SJSA1 (cell line): ENCODE measurements at places on chromosomes 3 and 15.

- no peak for DNase-seq
Observed at GRCh38 chr3:20055842-20056241, 15.6 kb downstream of the KAT2B start.

DNA sequence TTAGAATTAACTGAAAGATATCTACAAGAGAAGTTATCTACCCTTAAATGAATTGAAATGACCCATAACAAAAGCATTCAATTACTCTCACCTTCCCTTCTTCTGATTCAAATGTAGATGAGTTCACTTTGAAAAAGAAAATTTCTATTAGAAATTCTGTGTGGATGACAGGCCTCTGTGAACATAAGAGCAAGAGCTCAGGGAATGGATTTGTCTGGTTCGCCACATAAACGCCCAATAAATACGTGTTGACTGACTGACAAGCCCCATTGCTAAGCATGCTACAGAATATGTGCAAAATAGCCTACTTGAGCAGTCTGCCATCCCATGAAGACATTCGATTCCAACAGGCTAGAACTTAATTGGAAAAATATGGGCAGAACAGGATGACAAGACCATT, 315.9 kb downstream of the MECOM start:
- DNase-seq: no peak

GRCh38 chr3:55244247-55244646, 242.9 kb downstream of the WNT5A start:
- no peak for DNase-seq

GRCh38 chr3:4021162-4021561, 221.9 kb downstream of the LRRN1 start:
- no peak for DNase-seq

DNA sequence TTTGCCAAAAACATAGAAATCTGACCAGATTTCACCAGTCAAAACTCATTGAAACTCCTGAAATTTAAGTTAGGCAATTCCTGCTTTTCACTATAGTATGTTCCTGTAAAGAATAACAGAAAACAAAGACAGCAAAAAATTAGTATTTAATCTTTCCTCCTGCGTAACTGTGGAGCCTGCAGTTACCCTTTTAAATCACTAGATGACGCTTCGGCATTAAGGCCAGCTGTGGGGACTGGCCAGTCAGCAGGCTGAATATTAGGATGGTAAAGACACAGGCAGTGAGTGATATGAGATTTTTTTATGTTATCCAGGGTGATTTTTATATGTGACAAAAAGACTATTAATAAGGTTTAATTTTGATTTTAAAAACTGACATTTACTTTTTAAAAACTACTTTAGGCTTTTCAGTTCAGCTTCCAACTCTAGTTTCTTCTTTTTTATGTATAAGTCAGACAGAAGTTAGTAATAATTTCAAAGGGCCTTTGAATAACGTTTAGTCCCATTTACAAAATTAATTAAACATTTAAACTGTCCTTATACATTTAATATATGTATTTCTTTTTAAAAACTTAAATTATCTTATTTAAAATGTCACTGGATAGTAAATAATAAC, 165.1 kb downstream of the PPM1L start:
- peak; percentile 17 for DNase-seq

DNA sequence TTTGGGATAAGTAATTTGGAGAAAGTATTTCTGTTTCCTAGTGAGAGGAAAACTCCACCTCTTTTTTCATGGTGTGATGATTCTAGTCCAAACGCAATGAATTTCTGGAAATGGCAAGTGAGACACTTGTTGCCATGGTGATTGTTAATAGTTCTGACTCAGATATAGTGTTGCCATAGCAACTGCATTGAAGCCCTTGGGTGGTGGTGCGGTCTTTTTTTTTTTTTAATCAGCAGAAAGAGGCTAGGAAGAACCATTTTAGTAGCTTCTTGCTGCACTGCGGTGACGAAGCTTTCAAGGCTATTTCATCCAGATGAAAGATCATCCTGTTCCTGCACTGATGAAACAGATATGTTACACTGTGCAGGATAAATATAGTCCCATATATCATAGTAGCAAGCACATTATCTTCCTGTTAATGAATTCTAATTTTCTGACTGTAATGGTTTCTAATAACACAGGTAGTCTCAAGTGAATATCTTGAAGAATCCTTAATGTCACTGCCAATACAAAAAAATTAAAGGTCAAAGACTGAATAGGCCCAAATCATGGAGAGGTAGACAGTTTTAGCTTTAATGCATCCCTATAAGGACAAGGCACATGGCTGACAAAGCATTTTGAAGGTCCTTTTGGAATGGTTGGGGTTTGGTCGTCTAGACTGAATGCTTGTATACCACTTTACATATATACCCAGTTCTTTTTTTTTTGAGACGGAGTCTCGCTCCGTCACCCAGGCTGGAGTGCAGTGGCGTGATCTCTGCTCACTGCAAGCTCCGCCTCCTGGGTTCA, 125.1 kb upstream of the ZBTB20 start:
- DNase-seq: no peak

- no peak for DNase-seq
Observed at GRCh38 chr15:69789648-69790393, 307.9 kb downstream of the TLE3 start.

GRCh38 chr15:98422130-98422478, 226.2 kb upstream of the IGF1R start:
- DNase-seq: no peak

DNA sequence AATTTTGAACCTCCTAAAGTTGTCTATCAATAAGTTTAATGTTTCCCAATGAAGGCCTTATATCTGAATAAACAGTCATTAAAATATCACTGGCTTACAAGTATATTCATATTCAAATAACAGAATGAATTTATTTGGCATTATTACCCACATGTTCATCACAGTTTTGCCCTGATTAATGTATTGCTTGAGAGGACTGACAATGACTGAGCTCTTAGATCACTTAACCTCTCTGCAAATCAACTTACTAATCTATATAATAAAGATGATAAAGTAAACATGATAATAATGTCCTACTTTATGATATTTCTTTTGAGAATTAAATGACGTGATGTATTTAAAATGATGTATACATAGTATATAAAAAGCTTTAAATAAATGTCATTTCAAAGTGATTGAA, 532.0 kb upstream of the GBE1 start:
- DNase-seq: no peak

GRCh38 chr3:19931180-19931692, 2.8 kb downstream of the EFHB start:
- no peak for DNase-seq

GRCh38 chr3:135905058-135905724, 60.3 kb upstream of the PPP2R3A start:
- no peak for DNase-seq

- DNase-seq: no peak
Observed at GRCh38 chr3:37096975-37097374, 77.4 kb downstream of the LRRFIP2 start.

DNA sequence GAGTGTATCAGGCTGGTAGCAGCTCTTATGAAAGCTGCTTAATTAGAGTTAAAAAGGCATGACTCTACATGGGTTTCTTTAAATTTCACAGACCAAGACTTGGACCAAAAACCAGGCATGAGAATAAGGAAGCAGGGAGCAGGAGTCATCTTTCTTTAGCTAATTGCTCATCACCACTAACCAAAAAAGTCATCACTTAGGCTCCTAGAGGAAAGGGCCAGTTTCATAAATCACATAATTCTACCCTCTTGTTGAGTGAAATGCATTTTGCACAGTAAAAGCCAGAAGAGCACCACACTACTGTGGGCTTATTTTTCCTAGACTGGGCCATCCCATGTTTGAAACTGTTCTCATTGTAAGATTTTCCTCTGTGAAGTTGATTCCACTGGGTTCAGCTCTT, 175.6 kb downstream of the GREM1 start:
- no peak for DNase-seq

DNA sequence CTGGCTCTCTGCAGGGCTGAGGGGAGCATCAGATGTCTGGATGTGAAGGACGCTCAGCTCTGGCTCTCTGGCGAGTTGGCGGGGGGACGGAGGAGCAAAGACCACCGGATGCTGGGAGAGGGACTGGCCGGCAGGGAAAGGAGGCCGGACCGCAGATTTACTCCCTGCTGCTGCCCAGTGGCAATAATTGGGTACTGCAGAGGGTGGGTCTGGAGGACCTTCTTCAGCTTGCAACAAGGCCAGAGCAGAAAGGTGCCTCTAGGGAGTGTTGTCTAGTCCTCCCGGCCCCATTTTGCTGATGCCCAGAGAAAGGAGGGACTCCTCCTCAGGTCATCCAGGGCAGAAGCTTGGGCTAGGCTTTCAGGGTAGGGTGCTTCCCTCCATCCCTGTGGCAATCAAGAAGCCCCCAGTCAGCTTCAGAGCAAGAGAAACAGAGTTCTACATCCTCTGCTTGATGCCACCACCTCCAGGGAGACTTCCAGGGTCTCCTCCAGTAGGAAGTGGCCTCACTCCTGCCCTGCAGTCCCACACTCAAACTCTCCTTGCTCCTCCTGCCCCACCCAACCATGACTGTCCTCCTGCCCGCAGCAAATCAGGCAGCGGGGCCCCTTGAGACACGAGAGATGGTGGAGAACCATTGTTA, 20.3 kb upstream of the CSPG4 start:
- peak; percentile 75 for DNase-seq

GRCh38 chr15:95458721-95459120, 871.8 kb upstream of the NR2F2 start:
- DNase-seq: no peak

- no peak for DNase-seq
Observed at GRCh38 chr15:64351265-64351664, 4.7 kb downstream of the CSNK1G1 start.

DNA sequence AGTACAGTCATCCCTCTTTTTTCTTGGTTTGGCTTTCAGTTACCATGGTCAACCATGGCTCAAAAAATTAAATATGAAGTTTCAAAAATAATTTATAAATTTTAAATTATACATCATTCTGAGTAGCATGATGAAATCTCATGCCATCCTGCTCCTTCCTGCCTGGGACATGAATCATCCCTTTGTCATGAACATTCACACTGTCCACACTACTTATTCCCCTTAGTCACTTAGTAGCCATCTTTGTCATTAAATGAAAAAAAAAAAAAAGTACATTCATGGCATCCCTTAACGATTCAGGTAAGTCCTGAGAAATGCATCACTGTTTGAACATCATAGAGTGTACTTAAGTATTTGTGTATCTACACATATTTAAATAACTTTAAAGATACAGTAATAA, 1046.3 kb downstream of the ROBO2 start:
- no peak for DNase-seq

DNA sequence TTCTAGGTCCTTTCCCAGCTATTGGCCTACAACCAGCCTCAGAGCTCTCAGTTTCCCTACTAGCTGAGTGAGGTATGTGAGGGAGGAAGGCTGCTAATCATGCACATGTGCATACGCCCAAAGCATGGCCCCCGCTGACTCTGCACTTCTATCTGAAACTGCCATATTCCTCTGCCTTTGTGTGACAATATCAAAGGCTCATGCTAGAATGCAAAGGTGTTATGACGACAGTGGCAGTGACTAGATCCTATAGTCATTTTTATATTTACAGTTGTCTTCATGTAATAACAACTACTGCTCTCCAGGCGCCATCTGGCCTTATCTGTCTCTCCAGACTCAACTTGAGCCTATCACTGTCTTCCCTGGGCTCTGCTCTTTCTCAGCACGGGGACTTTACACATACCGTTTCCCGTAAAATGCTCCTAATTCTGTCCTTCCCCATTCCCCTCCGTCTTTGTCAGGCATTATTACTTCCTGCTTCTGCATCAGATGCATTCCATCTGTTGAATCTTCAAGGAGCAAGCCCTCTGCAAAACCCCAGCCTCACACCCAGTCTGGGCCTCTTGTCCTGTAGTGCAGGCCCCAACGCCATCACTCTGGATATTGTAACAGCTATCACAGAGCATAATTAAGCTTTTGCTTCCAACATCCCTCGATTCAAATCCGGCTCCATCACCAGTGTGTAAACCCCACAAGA, 102.5 kb downstream of the PDCD6IP start:
- DNase-seq: no peak

DNA sequence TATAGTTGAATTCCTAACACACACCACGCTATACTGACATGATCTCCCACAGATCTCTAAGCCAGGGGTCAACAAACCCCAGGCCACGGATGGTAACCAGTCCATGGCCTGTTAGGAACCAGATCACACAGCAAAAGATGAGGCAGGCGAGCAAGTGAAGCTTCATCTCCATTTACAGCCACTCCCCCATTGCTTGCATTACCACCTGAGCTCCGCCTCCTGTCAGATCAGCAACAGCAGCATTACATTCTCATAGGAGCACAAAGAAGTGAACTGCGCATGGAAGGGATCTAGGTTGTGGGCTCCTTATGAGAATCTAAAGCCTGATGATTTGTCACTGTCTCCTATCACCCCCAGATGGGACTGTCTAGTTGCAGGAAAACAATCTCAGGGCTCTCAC, 2.7 kb downstream of the PDCD7 start:
- no peak for DNase-seq

- no peak for DNase-seq
Observed at GRCh38 chr15:79970181-79970580, 815 bp downstream of the BCL2A1 start.

- no peak for DNase-seq
Observed at GRCh38 chr3:134838599-134838998, 43.5 kb downstream of the EPHB1 start.

DNA sequence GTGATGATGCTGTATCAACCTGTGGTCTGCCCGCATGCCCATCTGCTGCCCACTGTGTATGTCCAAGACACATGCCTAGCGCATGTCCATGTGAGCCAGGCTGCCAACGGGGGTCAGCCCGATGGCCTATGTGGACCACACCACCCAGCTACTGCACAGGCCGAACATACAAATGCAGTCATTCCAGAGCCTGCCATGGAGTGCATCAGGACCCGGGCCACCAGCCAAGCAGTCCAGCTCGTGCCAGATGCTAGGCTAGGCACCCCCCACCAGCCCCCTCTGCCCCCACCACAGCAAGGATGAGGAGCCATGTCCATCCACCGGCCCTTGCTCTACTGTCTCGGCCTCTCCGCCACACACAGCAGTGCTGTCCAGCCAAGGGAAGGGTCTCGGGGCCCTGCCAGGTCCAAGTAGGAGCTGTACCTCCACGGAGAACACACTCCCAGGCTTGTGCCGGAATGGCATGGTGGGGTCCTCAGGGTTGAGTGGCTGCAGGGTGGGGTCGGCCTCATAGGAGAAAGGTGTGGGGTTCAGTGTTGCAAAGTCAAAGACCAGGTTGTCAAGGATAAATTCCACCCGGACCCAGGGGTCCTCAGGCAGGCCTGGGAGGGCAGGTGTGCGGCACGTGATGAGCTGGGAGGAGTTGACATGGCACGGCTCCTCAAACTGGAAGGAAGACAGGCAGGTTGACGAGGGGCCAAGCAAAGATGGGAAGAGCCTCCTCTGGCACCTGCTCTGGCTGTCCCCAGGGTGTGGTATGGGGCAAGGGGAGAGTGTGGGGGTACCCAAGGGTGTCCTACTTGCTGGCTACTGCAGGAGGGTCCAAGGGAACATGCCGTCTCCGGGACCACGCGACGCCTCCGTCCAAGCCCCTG, 15.3 kb downstream of the PLXNB1 start:
- DNase-seq: no peak

DNA sequence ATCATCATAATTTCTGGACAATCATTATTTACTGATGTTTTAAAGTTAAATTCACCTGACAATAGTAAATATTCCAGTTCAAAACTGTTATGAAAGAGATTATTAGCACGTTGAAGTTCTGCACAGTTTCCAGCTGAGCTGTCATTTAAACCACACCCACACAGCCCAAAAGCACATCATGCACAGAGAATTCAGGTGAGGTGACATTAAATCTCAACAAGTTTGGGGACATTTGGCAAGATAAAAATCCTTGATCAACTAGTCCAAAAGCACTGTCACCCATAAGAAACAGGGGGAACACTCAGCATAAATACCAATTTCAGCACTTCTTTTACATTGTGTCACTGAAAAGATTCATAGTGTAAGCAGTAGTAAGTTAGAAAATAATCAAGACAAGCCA, 6.9 kb downstream of the NCEH1 start:
- DNase-seq: no peak
